ENCODE measurements at places on chromosomes 4 and X. TPM values are rescaled to one million over a fixed set of nuclear protein-coding genes. Genes with fewer than 3 reads are reported as not detected.

Gene VCX3B
- not detected for total RNA-seq

Gene FGFBP2
- not detected for total RNA-seq

Gene PDZD4
- total RNA-seq = 1.1 TPM

Gene ETNPPL
- total RNA-seq = not detected

Gene SCRG1
- 1.8 TPM for total RNA-seq

Gene TMPRSS11B
- not detected for total RNA-seq
